ENCODE measurements at places on chromosomes 16 and 17.

GRCh38 chr17:68102318-68102758, 66.8 kb downstream of the KPNA2 start:
- no peak for DNase-seq

GRCh38 chr16:74729783-74730683, 29.4 kb upstream of the MLKL start:
- no peak for DNase-seq

DNA sequence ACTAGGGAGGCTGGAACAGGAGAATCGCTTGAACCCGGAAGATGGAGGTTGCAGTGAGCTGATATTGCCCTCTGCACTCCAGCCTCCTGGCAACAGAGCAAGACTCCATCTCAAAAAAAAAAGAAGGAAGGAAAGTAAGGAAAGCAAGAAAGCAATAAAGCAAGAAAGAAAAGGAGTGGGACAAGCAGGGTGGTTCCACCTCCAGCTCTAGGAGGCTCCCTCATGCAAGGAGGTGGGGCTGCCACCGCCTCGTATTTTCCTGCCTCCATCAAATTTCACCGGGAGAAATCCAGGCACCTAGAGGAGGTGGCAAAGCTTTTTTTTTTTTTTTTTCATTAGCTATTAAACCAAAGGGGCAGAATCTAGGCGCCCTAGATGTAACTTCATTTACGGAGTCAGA, 1.0 kb downstream of the CYB561 start:
- DNase-seq, result no peak

DNA sequence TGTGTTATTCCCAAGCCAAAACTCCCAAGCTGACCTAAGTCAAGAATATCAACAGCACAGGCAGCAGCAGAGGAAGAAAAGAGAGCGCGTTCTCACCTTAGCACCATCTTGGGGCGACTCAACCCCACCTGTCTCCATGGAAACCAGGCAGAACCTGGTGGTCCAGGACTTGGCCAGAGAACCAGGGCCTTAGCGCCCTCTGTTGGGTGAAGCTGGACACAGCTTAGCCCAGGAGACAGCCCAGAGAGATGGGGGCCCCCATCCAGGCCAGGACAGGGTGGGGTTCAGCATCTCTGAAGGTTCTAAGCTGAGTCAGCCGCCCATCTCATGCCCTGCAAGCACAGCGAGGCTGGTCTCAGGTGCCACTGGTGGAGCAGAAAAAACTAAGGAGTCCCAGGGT, 60.1 kb upstream of the TMEM132E start:
- no peak for DNase-seq

GRCh38 chr16:67919622-67920221, 11.9 kb downstream of the CTRL start:
- no peak for DNase-seq

DNA sequence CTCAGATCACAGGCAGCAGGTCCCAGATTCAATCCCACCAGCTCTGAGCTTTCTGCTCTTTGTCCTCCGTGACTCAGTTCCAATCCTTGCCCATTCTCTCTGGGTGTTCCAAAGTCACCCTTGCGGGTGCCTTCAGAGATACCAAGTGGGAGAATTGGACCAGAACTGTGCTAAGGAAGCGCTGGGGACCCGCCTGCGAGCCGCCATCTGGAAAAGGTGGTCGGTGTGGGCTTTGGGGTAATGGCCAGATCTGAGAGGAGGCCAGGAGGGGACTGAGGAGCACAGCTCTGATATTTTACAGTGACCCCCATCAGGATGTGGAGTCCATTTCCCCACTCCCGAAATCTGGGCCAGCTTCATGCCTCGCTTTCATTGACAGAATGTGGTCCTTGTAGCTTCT, 152.6 kb downstream of the SDK2 start:
- no peak for DNase-seq

- DNase-seq, result no peak
Observed at GRCh38 chr17:45226576-45226975, 4.9 kb downstream of the FMNL1 start.

All from NCI-H524 treated with DMSO at 0.1 percent for 48 hours (cell line).